ENCODE measurements at places on chromosomes 2 and 18.

DNA sequence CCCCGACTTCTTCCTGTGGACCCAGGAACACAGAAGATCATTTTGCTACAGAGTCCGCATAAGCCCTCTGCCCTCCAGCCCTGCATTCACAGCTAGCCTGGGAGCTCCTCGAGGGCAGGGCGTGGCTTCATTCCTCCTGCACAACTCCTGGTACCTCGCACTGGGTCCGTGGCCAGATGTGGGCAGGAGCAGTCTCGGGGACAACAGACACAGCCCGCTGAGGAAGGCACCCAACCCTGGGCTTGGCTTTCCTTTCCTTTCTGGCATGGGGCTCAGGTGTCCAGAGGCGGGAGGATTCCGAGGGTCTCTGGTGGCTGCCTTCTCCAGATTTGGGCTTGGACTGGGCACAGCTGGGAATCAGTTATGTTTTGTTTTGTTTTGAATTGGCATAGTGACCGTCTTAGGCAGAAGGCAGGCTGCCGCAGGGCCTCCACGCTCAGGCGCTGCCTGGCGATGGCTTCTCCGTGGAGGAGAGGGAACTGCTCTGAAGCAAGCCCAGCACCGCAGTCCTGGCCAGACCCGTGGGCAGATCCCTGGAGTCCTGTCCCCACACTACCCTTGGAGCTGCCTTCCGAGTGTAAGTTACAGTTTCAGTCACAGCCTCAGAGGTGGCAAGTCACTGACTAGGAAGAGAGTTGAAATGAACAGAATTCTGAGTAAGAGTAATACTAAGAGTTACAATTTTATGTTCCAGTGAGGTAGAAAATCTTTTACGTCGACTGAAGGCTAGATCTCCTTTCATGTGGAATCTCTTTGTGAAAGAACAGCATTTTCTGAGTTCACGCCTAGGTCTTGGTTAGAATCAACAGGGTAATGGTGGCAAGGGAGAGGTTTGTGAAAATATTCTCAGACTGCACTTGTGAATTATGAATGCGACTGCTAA lies 47.9 kb downstream of the LDLRAD4 start:
- DNase-seq, result no peak

DNA sequence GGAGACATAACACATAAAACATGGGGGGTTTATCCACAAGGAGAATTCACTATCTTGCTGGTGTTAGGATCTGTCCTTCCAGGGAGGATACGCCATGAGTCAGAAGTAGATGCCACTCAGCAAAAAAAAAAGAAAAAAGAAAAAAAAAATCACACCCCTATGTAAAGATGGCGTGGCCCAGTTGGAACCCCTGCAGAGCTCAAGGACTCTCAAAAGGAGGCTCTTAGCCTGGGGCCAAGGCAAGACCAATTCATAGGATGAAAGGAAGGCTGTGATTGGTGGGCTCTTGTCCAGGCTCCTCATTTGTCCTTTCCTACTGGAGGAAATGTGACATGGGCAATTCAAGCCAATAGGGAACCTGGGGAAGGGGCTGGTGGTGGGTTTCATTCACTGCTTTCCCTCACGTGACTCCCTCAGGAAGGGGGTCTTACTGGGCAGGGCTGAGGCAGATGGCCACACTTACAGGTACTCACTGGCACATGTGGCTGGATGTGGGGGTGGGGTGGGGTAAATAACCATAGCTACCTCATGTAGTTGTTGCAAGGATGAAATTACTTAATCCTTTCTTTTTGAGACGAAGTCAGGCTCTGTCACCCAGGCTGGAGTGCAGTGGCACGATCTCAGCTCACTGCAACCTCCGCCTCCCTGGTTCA lies 38.7 kb upstream of the HAAO start:
- no peak for DNase-seq

- DNase-seq, result no peak
Measured at GRCh38 chr18:23900994-23901393, 113.6 kb upstream of the TTC39C start.

GRCh38 chr2:96819128-96819875 lies 3.2 kb downstream of the CNNM3 start:
- no peak for DNase-seq

DNA sequence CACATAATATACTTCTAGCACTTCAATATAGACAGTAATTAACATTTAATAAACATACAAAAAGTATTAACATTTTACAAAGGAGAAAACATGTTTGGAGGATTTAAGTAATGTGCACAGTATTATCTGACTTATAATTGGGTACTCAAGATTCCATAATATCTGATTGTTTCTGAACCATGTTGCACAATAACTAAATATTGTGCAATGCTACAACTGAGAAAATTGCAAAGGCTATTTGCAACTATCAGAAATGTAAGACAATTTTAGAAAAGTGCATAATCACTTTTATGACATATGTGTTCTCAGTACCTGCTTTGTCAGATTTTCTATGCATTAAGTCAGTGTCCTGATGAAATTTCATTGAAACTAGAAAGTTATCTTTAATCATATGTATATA lies 934.6 kb downstream of the SOCS6 start:
- DNase-seq, result no peak

- no peak for DNase-seq
Measured at GRCh38 chr2:193679847-193680246, 1485.1 kb upstream of the TMEFF2 start.

- DNase-seq, result no peak
Measured at GRCh38 chr2:165524720-165525119, 55.2 kb downstream of the CSRNP3 start.

GRCh38 chr2:173058097-173058496 lies 17.5 kb upstream of the MAP3K20 start:
- no peak for DNase-seq

DNA sequence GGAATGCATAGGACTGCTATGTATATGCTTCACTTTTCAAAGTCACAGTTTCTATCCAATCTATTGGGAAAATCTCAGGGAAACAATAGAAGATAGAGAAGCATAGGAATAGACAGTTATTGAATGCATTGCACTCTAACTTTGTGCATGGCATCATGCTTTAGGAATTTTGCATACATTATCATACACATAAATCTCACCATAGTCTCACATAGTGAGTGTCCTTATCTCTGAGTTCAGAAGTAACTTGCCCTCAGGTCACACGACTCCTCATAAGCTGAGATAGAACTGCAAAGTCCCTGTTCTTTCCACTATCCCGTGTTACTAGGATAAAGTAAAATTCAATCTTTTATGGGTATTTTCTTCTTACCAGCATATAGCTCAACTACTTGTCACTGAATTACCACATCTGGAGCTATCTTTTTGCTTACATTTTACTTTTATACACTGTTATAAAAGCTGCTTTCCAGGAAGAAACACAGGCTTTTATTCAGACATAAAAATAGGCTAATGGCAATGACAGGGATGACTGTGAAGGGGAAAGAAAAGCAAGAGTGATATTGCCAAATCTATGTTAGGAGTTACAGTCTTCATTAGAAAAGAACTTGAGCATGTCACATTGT lies 666.9 kb downstream of the XIRP2 start:
- no peak for DNase-seq

- DNase-seq, result no peak
Measured at GRCh38 chr2:61718965-61719364, 134.9 kb downstream of the FAM161A start.

- no peak for DNase-seq
Measured at GRCh38 chr2:238475034-238475433, 48.3 kb downstream of the ASB1 start.

- DNase-seq, result peak; percentile 76
Measured at GRCh38 chr18:51668101-51668500, 470.6 kb upstream of the MEX3C start.

DNA sequence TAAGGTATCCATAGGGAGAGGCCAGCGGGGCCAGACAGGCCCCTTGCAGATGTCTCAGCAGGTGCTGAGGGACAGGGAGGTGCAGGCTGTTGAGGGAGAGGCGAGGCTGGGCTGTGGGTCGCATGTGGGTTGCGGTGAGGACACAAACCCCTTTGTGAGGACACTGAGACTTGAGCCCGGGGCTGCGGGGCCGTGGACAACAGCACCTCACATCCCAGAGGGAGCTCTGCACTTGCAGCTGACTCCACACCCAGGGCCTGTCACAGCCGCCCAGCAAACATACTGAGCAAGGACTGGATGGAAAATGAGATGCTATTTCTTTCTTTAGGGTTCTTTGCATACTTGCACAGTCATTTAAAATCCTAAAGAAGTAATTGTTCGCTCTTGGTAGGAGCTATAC lies 95.3 kb upstream of the NFATC1 start:
- no peak for DNase-seq

GRCh38 chr2:126850940-126851339 lies 47.8 kb upstream of the TEX51 start:
- no peak for DNase-seq
